ENCODE measurements at places on chromosomes 2 and 18.

DNA sequence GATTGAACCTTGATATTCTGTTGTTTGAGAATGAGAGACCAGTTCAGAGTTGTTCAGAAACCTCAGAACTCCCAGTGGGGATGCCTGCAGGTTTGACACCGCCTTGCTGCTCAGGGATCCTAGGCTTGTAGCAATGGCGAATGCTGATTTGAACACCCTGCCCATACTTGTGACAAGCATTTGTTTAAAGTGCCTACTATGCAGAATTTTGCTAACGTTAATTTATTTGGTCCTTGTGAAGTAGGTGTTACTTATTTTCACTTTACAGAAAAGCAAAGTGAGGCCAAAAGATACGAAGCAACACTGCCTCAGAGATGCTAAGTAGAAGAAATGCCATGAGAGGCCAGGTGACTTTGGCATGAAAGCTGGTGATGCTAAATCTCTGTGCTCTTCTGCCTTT is 32.3 kb downstream of the STON1 start:
- no peak for DNase-seq

GRCh38 chr2:121634354-121635307 is 14.6 kb downstream of the CLASP1 start:
- no peak for DNase-seq

GRCh38 chr18:12574494-12575185 is 83.3 kb downstream of the SPIRE1 start:
- DNase-seq, result no peak

DNA sequence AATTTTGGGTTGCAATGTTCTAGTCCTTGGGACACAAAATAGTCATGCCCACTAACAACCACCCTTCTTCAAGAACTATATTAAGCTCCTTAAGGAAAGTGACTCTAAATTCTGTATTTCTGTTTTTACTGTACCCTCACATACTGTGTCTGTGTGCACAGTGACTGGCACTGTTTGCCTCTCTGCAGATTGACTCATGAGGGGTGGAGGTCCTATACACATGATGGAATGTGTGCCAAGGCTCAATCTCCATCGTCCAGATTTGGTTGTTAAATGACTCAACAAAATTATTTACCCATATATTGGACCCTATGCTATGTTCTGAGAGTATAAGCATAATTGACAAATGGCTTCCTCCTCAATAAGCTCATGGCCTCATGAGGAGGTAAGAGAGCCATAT is 126.6 kb upstream of the CWC22 start:
- no peak for DNase-seq

- no peak for DNase-seq
Observed at GRCh38 chr18:26697186-26697884, 149.0 kb upstream of the KCTD1 start.

DNA sequence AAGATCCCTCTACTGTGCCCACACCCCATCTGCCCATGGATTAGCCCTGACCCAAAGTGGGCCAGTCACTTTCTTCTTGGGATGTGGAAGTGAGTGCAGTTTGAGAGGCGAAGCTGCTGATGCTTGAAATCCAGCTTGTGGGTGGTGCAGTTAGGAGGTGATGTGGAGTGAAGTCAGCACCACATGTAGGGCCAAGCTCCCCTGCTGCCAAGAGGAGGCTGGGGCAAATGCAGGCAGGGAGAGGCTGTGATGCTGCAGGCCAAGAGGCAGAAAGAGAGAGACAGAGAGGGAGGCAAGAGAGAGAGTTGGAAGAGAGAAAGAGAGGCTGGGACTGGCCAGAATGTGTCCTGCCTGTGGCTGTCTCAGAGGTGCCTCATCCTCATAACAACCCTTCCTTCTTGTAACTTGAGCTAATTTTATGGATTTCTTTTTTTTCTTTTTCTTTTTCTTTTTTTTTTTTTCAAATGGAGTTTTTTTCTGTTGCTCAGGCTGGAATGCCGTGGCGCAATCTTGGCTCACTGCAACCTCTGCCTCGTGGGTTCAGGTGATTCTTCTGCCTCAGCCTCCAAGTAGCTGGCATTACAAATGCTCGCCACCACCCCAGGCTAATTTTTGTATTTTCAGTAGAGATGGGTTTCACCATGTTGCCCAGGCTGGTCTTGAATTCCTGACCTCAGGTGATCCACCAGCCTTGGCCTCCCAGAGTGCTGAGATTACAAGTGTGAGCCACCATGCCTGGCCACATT is 35.3 kb upstream of the CAB39 start:
- DNase-seq, result no peak

- no peak for DNase-seq
Observed at GRCh38 chr2:16161768-16162490, 221.6 kb downstream of the MYCN start.

GRCh38 chr2:181318504-181319280 is 138.5 kb upstream of the ITGA4 start:
- DNase-seq, result no peak

DNA sequence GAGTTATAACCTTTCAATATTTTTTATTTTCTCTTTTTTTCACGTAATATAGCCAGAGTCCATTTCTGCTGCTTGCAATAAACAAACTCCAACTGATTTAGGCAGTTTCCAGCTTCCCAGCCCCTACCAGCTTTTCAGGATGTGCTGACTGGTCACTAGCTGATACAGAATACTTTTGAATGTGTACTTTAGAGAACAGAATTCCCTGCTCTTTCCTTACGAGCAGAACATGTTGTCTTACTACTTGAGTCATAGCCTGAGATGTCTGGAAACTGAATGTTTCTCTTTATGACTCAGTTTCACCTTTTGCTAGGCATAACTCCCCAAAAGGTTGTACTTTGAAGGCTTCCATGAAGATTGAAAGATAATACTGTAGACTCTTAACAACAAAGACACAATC is 44.5 kb upstream of the KCNE4 start:
- DNase-seq, result peak; percentile 43

- no peak for DNase-seq
Observed at GRCh38 chr2:1671916-1672315, 72.4 kb downstream of the PXDN start.

- DNase-seq, result no peak
Observed at GRCh38 chr18:21865043-21865442, 124.5 kb downstream of the MIB1 start.

- DNase-seq, result no peak
Observed at GRCh38 chr2:85237849-85238565, 89.8 kb downstream of the TGOLN2 start.

GRCh38 chr2:135948141-135948540 is 37.3 kb downstream of the DARS1 start:
- DNase-seq, result no peak

- DNase-seq, result no peak
Observed at GRCh38 chr18:11663439-11664029, 25.5 kb upstream of the GNAL start.

GRCh38 chr2:30684026-30684425 is 123.2 kb downstream of the CAPN13 start:
- no peak for DNase-seq

DNA sequence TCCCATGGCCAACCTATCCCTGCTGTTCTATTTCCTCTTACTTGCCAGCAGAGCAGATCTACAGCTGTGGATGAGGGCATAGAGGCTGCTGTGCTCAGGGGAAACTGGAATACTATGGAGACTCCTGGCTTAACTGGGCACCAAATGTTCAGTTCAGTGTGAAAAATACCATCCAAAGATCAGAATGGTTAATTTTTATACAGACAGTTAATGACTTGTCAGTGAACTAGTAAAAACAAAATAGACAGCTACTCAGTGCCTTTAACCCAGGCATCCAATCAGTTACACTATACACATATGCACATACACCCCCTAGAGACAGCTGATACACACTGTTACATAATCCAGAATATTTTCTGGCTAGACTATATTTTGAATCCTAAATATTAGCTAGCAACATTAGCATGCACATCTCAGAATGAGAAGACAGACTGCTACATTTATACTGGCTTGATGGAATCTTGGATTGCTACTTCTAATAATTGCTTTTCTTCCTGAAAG is 59.1 kb upstream of the WIPF1 start:
- DNase-seq, result no peak

GRCh38 chr2:1414121-1414520 is 858 bp downstream of the TPO start:
- DNase-seq, result no peak

DNA sequence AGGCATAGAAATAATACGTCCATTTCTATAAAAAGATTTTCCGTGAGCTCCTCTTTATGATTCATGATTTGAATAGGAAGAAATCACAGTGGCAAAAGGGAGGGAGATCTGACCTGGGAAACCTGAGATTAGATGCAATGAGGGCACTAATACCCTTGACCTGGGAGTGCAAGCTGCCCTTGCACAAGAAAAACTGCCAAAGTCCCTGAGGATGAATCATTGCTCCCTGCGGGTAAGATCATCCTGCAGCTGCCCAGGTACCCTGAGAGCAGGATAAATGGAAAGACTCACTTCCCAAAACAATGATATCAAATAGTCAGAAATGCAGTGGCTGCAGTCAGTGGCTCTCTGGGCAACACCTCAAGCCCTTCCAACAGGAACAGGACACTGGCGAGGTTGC is 11.6 kb downstream of the FHL2 start:
- no peak for DNase-seq

GRCh38 chr2:11842336-11842735 is 95.9 kb downstream of the LPIN1 start:
- DNase-seq, result no peak

DNA sequence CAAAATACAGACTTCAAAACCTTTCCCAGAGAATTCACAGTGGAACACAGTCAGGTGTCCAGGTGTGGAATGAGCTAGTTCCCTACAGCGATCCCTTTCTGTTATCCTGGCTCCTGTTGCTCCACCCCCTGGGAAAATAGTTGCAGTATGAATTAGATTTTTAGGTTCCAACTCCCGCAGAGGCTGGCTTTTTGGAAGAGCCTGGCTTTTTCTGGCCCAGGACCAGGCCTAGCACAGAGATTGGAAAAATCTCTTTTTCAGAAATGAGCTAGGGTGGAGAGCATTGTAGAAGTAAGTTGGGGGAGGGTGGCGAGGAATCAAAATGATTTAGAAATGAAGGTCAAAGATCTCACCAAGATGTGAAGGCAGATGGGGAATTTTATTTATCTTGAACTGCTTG is 27.1 kb downstream of the COL5A2 start:
- DNase-seq, result no peak

DNA sequence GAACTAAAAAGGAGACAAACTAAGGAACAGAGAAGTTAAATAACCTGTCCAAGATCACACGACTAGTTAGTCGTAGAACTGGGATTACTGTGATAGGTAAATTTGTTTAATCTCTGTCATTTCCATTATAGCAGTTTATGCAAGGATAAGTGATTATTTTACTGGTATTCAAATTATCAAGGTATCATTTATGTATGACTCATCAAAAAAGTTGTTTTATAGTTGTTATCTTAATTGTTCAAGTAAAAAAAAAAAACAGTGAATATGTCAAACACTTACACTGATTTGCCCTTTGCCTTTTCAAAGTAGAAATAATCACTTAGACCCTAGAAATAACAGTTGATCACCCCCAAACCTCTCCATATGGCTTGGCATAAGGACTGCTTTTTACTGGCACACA is 173.6 kb downstream of the RIT2 start:
- no peak for DNase-seq

- DNase-seq, result no peak
Observed at GRCh38 chr2:109143214-109144187, 14.5 kb downstream of the SH3RF3 start.

DNA sequence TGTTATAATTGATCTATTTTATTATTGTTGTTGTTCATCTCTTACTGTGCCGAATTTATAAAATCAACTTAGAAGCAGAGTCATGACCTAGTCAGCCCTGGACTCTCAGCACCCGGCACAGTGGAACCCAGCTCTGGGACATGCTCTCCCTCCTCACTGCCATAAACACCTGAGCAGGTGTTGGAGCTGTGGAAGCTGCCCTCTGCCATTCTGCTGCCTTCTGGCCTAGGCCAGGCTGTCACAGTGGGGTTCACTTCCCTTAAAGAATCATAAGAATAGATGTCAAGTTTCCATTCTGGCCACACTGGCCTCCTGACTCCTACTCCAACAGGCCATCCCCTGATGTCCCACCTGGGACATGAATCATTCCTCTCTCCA is 192.2 kb downstream of the ZFP36L2 start:
- DNase-seq, result no peak

DNA sequence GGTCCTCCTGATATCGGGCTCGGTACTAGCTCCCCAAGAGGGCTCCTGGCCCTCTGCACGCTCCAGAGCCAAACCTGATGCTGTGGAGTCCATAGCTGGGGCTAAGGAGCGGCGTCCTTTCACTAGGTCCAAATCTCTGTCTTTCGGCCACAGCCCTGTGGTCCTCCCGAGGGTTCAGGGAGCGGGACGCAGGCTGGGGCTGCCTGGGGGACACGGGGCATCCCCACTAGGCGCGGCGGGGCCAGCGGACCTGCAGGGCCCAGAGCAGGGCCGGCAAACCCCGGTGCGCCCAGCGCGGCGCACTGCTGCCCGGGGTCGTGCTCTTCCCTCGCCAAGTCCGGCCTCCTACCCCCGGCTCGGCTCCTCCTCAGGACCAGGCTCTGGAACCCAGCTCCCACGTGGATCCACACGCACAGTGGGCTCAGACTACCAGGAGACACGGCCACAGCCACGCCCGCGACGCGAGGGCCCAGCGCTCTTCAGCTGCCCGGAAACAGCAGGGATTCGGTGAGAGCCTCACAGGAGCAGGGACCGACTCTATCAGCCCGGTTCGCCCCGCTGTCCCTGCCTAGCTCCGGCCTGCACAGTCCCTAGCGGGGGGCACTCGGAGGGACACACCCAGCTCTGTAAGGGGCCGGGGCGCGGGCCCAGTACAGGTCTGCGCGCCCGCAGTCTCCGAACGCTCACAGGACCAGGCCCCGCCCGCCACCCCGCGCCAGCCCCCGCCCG is 593 bp downstream of the ZNF514 start:
- no peak for DNase-seq

DNA sequence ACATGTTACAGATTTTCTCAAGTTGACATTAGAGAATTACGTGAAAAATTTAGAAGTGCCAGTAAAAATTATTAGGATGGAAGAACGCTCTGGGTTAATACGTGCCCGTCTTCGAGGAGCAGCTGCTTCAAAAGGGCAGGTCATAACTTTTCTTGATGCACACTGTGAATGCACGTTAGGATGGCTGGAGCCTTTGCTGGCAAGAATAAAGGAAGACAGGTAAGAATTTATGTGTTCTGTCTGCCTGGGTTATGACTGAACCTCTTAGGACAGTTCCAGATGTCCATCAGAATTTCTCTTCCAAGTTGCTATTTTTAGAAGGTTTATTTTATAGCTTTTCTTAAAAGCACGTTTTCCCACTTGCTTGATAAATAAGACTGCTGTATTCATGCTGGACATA is 371.0 kb downstream of the GALNT13 start:
- no peak for DNase-seq

DNA sequence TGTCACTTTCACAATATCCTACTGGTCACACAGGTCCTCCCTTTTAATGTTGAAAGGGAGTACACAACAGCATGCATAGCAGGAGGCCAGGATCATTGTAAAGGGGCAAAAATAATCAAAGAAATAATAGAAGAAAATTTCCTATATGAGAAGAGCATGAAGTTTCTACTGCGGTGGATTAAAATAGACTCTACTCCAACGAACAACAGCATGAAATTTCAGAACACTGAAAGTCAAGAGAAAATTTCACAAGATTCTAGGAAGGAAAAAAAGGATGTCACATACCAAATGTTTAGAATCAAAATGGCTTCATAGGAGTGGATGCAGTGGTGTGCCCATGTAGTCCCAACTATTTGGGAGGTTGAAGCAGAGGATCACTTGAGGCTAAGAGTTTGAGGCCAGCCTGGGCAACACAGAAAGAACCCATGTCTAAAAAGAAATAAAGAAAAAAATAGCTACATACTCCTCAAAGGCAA is 72.0 kb upstream of the EPAS1 start:
- no peak for DNase-seq

GRCh38 chr2:45993476-45993991 is 303.7 kb upstream of the EPAS1 start:
- DNase-seq, result peak; percentile 49
